ENCODE measurements at places on chromosomes 6 and 20. TPM values are rescaled to one million over a fixed set of nuclear protein-coding genes. Genes with fewer than 3 reads are reported as not detected.
A peak's percentile ranks its signal among the peaks of the same experiment; 100 is the strongest.

DNA sequence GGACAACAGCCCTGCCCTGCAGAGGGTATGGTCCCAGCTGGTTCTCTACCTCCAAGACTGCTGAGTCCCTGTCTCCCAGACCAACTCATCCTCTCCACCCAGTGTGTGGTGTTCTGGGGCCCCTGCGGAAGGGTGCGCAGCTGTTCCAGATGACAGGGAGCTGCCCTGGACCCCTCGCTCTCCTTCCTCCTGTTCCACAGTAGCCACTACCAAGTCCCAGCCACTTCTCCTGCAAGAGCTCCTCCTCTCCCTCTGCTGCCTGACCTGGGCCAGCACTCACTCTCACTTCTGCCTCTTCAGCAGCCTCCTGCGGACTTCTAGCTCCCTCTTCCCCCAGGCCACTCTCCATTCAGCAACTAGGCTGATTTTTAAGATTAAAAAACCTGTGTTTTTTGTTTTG is 40.1 kb upstream of the TMEM181 start:
- peaks cover 14% of the 10 kb centered on the region for H3K27me3 ChIP-seq
- H3K36me3 ChIP-seq: no peaks in the 10 kb centered on the region
- peaks cover 22% of the 10 kb centered on the region for H3K4me1 ChIP-seq

DNA sequence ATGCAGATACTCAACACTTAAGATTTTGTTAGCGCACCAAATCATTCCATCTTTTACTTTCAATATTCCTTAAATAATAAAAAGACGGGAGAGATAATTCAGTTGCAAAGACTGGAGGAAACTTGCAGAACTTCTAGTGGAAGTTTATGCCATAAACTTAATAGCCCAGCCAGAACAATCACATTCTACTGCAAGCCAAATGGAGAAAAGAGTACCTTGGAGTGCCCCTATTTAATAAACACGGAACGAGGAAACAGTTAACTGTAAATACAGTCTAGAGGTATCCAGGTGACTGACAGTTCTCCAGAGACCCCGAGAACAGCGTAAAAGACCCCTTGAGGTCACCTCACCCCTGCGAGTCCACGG is 635 bp downstream of the SLC35B3 start:
- H3K36me3 ChIP-seq: peaks cover 21% of the 10 kb centered on the region
- peak overlapping the region; percentile 94 for H3K4me3 ChIP-seq
- H3K4me1 ChIP-seq: peaks cover 29% of the 10 kb centered on the region
- H3K27me3 ChIP-seq: no peaks in the 10 kb centered on the region
- no peak for DNase-seq

- no peak overlapping the region for H3K4me3 ChIP-seq
- H3K27me3 ChIP-seq: no peaks in the 10 kb centered on the region
- H3K36me3 ChIP-seq: peaks cover 3% of the 10 kb centered on the region
- peaks cover 30% of the 10 kb centered on the region for H3K4me1 ChIP-seq
- no peak overlapping the region for H3K27ac ChIP-seq
Measured at GRCh38 chr6:38033442-38033982, 214.0 kb downstream of the ZFAND3 start.

DNA sequence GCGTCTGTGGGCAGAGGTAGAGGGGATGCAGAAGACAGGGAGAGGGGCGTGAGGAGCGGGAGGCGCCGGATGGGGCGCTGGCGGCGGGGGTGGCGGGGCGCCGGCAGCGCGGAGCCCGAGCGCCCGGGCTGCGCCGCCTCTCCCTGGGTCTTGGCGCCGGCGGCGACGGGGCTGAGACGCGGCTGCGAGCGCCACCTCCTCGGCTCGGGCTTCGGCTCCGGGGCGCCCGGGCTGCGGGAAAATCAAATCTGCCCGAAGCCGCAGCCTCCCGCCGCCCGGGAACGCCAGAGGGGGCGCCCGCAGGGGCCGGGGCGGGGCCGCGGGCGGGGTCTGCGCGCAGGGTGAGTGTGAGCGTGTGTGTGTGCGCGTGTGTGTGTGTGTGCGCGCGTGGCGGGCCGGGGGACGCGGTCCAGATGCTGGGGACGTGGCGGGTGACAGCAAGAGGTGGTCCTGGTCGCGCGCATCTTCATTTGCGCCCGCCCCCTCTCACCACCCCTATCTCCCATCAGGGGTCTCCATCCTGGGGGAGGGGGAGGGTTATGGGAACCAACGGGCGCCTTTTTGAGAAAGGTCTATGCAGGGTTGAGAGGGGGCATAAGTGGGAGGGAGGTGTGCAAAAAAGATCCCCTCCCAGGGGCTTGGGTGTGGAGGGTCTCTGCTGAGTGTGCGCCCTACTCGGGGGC is 646 bp upstream of the CPNE5 start:
- no peak overlapping the region for H3K27ac ChIP-seq
- H3K4me1 ChIP-seq: peaks cover 5% of the 10 kb centered on the region
- DNase-seq: peak; percentile 29

GRCh38 chr6:144434308-144434990 is 149.3 kb downstream of the UTRN start:
- DNase-seq: no peak
- H3K36me3 ChIP-seq: peaks cover 70% of the 10 kb centered on the region
- no peaks in the 10 kb centered on the region for H3K27me3 ChIP-seq
- peaks cover 8% of the 10 kb centered on the region for H3K4me1 ChIP-seq

DNA sequence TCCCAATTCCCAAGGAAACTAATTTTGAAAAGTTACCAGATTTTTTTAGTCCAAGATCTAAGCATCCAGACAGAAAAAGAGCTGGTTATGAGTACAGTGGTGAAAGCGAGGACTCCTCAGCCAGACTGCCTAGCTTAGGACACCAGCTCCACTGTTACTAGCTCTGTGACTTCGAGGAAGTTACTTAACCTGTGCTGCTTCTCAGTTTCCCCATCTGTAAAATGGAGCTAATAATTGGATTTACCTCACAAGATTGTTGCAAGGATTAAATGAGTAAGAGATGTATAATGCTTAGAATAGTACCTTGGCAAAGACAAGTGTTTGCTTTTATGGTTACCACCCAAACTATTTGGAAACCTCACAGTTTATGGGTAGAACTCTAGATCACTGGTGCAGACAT is 1.1 kb downstream of the NT5DC1 start:
- peak overlapping the region; percentile 89 for H3K4me3 ChIP-seq
- no peaks in the 10 kb centered on the region for H3K27me3 ChIP-seq
- peaks cover 61% of the 10 kb centered on the region for H3K4me1 ChIP-seq
- no peak for DNase-seq

DNA sequence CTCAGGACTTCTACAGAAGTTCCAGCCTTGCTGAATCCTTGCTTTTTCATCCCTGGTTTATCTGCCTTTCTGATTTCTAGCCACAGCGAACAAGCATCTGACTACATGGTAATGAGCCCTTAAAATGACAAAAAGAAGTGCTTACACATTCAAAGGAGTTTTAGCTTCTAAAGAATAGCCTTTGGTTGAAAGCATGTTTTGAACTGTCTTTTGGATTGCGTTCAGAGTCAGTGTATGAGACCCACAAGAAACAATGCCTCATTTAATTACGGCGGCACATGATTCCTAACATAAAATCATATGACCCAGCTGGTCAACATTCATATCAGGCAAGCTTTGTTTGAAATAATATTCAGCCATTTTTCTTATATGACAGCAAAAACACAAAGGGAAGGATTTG is 784.2 kb downstream of the KIF16B start:
- no peak overlapping the region for H3K4me3 ChIP-seq
- no peaks in the 10 kb centered on the region for H3K4me1 ChIP-seq
- H3K27me3 ChIP-seq: no peaks in the 10 kb centered on the region

GRCh38 chr6:122207061-122207460 is 192.4 kb upstream of the HSF2 start:
- no peaks in the 10 kb centered on the region for H3K4me1 ChIP-seq
- H3K36me3 ChIP-seq: no peaks in the 10 kb centered on the region
- no peaks in the 10 kb centered on the region for H3K27me3 ChIP-seq
- no peak for DNase-seq

DNA sequence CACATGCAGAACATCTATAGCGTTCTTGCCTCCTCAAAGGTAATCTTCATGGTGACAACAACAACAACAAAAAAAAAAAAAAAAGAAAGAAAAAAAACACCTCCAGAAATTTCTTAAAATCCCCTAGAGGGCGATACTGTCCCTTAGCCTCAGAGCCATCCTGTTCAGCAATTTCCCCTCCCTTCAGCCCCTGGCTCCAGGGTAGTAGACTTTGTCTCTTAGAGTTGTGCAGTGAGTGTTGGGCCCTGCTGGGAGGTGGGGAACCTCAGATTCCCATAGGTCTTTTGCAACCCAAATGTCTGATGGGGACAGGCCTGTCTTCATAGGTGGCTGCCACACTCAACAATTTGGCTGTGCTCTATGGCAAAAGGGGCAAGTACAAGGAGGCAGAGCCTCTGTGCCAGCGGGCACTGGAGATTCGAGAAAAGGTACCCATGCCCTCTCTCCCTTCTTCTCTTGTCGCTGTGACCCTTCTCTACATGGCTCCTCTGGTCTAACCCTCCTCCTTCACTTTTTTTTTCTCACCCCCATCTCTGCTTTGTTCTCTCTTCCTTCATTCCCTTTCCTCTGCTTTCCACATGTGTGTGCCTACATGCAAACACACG is 6.0 kb upstream of the PTK7 start:
- no peak overlapping the region for H3K27ac ChIP-seq
- H3K4me1 ChIP-seq: peaks cover 4% of the 10 kb centered on the region
- no peak overlapping the region for H3K4me3 ChIP-seq
- H3K36me3 ChIP-seq: peaks cover 6% of the 10 kb centered on the region

- H3K4me1 ChIP-seq: peaks cover 3% of the 10 kb centered on the region
- H3K27ac ChIP-seq: no peak overlapping the region
- H3K27me3 ChIP-seq: no peaks in the 10 kb centered on the region
- H3K4me3 ChIP-seq: no peak overlapping the region
- no peak for DNase-seq
- H3K36me3 ChIP-seq: no peaks in the 10 kb centered on the region
Measured at GRCh38 chr6:119022796-119023195, 55.7 kb downstream of the FAM184A start.

DNA sequence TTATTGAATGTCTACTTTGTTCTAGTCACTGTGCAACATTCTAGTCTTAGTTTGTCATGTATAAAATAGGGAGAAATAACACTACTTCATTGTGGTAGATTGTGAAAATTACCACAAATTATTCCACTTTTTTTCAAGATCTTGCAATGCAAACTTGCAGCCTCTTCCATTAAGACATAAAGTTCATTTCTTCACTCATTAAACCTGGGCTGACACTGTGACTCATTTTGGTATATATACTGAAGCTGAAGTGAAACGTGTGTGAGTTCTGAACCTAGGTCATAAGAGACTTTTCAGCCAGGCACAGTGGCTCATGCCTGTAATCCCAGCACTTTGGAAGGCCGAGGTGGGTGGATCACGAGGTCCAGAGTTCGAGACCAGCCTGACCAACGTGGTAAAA is 329.0 kb downstream of the BCKDHB start:
- no peak overlapping the region for H3K4me3 ChIP-seq
- no peaks in the 10 kb centered on the region for H3K36me3 ChIP-seq
- no peak for DNase-seq
- no peaks in the 10 kb centered on the region for H3K4me1 ChIP-seq
- H3K27me3 ChIP-seq: no peaks in the 10 kb centered on the region

DNA sequence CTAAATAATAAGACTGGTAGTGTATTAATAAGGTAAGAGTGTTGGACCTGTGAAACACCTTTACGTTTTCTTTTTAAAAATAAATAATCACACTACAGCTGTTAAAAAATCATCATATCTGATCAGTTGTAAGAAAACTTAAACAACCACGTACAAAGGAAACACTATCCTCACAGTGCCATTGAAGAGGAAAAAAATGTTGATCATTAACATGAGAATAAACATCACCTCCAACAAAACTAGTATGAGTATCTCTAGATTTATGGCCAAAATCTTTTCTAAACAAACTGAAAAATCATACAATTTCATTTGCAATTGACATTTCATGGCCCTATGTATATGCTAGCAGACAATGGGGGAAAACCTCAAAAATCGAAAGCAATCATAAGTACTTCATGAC is 590 bp downstream of the EYS start:
- no peaks in the 10 kb centered on the region for H3K4me1 ChIP-seq
- no peaks in the 10 kb centered on the region for H3K27me3 ChIP-seq
- H3K4me3 ChIP-seq: no peak overlapping the region
- H3K36me3 ChIP-seq: no peaks in the 10 kb centered on the region
- DNase-seq: no peak

DNA sequence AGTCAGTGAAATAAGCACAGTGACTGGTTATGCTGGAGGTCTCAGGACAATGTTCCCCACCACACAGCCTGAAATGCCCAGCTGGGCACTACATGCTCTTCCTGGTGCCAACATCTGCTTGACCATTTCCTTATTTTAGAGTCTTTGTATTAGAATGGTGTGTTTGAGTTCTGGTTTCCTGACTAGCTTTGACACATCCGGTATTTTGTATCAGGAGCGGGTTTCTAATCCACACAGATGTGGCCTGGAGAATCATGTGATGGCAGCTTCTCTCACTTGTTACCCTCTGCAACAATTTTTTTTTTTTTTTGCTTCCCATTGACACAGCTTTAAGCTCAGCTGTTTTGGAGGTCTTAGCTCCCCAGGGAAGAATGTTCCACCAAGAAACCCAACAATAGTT is 164.5 kb upstream of the CST7 start:
- H3K36me3 ChIP-seq: no peaks in the 10 kb centered on the region
- no peak for DNase-seq
- H3K27ac ChIP-seq: no peak overlapping the region
- no peak overlapping the region for H3K4me3 ChIP-seq

DNA sequence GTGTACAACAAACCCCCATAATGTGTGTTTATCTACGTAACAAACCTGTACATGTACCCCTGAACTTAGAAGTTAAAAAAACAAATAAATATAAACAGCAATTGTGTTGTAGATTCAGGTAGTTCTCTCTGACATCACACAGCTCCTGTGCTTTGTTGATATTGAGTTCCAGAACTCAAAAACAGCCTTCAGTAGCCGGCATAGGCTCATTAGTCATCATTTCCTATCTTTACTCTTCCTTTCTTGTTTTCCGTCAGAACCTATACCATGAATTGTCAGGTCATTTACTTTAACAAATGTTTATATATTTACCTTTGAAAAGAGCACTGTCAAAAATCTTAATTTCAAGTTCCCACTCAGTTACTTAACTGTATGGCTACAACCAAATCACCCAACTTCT is 88.8 kb downstream of the ADTRP start:
- H3K4me1 ChIP-seq: peaks cover 9% of the 10 kb centered on the region
- H3K27me3 ChIP-seq: peaks cover 4% of the 10 kb centered on the region
- H3K36me3 ChIP-seq: no peaks in the 10 kb centered on the region
- H3K4me3 ChIP-seq: no peak overlapping the region
- H3K27ac ChIP-seq: no peak overlapping the region
- DNase-seq: no peak

DNA sequence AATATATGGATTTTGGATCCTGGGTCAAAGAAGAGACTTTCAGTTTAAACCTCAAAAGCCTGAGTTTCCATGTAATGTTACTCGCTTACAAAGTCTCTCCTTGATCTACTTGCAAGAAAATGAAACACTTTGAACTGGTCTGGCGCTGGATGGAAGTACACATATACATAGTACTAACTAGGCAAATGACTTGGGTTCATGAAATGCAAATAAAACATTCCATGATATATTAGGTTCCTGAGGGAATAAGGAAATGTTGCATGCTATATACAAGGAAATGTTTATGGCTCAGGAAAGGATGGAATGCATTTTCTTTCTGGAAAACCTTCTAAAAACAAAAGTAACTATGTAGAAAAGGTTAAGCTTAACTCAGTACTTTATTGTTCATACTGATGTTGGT is 11.4 kb upstream of the TXLNB start:
- no peaks in the 10 kb centered on the region for H3K27me3 ChIP-seq
- peaks cover 6% of the 10 kb centered on the region for H3K4me1 ChIP-seq
- H3K36me3 ChIP-seq: no peaks in the 10 kb centered on the region

FBXO30 gene
- total RNA-seq: 6.4 TPM

GABRR2 gene
- total RNA-seq: 0.78 TPM

SAMD3 gene
- total RNA-seq: 3.2 TPM

ZBTB9 gene
- 11.4 TPM for total RNA-seq

FAM184A gene
- 2.6 TPM for total RNA-seq

DEFB118 gene
- not detected for total RNA-seq

DNAH8 gene
- total RNA-seq: not detected

All from activated T-helper 2 cell treated with anti-CD3 and anti-CD28 coated beads, Interferon-gamma antibody, Interleukin-2, Interleukin-4, amounts not matched to agents 10 μg/mL and 5 μg/mL and 100 μg/mL, durations not matched to agents 14 hours and 24 hours and 36 hours (primary cell).